ENCODE measurements at places on chromosomes 3 and 15.

DNA sequence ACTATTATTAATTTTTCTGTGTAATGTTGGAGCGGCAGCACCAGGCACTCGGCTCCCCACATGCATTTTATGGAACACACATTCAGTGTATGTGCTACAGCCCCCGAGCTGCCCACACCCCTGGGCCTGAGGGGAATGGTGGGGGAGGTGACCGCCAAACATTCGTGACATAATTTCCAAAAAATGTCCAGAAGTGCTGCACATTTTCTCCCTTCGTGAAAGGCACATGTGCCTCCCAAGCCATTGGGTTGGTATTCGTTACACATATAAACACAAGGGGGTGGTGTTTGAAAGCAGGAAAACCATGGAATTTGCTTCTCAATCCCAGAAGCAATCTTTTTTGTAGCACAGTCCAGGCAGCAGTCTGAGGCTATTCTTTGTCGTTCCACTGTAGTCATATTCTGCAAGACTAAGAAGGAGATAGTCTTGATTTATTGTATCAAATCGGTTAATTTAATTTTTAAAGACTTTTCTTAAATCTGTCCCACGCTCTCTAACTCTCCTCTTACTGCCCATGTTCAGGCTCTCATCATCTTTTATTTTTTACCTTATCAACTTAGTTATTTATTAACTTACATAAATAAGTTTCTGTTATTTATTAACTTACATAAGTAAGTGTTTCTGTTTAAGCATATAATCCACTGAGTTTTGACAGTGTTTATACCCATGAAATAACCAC, 39.2 kb upstream of the POLR2M start:
- no peak for DNase-seq

DNA sequence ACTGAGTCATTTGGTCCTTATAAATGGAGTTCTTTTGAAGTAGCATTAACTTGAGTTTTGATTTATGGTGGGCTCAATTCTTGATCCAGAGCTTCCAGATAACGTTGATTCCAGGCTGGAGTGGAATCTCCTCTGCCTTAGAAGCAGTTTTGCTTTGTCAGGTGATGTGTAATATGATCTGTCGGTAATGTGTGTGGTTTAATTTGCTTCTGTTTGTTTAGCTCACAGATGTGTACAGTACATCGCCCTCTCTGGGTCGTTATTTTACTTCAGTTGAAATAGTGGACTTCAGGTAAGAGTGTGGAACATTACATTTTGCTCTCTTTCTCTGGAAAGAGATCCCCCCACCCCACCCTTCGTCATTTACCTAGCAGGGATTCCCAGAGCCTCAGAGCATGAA, 23.1 kb downstream of the C3orf52 start:
- no peak for DNase-seq

DNA sequence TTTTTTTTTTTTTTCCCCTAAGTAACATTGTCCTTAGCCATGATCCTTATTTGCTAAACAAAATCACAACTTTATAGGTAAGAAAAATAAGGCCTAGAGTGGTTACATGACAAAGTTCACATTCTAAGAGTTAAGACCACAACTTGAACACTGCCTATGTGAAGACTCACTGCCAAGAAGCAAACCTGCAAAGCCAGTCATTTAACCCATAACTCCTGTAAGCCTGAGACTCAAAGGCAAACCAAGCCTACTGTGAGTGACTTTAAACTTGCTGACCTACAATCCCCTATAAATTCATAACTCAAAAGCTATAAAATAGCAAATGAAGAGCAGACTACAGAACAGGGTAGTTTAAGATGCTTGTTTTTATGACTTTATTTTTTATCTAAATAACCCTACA, 12.9 kb upstream of the ANKRD28 start:
- DNase-seq, result no peak

GRCh38 chr3:78645628-78646310, 1122.0 kb downstream of the ROBO1 start:
- DNase-seq, result no peak

- DNase-seq, result no peak
These were observed 82.1 kb downstream of the LINGO1 start for GRCh38 chr15:77550301-77551251.

DNA sequence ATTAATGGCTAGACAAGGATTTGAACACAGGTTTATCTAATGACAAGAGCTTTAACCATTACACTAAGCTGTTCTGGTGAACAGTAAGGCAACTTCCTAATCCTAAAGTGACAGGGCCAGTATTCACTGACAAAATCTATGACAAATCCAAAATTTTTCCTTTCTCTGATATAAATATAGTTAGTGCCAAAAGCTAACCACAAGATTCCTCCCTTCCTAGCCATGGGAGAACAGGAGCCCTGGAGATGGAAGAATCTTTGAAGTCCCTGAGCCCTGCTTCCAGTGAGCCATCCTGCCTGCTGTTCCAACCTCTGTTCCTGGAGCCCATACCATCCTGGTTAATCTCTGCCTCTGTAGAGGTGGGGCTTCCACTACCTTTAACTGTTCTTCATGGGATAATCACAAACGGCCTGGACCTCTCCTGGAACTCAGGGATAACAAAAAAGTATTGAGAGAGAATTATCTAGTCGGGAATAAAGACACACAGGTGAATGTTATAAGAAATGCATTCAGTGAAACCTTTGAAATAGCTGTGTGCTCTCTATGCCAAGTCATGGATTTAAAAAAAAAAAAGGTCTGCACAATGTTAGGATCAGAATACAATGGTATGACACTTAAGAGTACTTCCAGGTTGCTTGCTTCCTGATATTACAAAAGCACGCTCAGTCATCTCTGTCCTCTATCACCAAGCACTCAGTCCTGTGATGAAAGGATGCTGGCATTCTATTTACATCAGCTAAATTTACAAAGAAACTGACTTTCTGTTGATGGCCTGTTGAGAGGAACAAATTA, 235.8 kb downstream of the SUCLG2 start:
- DNase-seq, result no peak

DNA sequence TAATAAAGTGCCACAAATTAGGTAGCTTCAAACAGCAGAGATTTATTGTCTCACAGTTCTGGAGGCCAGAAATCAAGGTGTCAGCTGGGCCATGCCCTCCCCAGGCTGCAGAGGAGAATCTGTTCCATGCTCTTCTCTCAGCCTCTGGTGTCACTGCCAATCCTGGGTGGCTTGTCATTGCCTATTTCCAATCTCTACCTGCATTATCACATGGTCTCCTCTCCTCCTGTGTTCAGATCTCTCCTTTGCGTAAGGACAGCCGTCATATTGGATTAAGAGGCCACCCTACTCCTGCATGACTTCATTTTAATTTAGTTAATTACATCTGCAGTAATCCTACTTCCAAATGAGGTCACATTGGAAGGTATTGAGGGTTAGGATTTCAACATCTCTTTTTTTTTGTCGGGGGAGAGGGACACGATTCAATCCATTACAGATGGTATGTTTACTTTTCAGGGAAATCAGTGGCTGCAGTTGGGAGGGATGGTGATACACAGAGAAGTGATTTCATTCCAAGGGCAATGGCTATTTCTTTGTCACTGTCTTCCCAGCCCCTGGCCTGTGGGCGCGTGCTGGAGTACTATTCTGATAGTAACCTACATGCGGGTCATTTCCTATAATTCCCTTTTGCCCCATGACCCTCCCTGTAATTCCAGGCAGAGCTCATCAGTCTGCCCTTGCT, 169.4 kb downstream of the MINAR1 start:
- DNase-seq, result no peak

- no peak for DNase-seq
These were observed 100.7 kb downstream of the MEX3B start for GRCh38 chr15:81945014-81945615.

DNA sequence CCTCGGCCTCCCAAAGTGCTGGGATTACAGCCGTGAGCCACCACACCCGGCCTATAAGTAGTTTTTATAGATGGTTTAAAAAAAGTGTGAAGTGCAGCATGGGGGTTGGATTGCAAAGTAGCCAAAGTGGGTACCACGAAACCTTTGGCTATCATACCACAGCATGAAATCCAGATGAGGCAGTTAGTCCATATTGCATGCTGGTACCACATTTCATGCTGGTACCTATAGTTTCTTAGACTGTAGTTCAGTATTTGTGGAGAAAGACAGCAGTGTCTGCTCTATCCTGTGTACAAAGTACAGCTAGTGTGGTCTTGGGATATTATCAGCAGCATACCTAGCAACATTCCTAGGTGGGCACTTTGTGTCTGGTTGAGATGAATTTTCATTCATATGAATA, 11.8 kb downstream of the ZNF609 start:
- DNase-seq, result no peak

DNA sequence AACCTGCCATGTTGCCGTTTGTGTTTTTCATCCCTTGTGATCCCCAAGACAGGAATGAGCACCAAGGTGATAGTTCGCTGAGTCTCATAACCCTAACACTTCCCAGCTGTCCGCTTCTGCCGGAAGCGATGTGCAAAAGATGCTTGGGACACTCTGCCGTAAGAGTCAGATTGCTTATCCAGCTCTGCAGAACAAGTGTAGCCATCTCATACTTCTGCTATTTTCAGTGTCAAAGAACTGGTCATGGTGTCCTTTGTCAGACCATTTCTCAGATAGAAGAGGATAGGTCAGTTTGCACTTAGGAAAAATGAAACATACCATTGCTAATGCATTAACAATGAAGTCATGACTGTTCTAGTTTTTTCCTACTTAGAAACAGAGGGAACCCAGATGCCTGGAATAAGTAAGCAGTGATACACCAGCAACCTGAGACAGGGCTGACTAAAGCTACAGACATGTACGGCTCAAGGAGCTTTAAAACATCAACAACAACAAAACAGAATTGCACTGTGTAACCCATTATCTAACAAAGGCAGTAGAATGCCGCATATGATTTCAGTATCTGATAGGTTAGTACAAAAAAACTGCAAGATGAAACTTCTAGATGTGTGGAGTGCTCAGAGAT, 134.0 kb upstream of the IL12A start:
- no peak for DNase-seq

GRCh38 chr3:123046262-123047061, 18.9 kb upstream of the SEMA5B start:
- DNase-seq, result no peak

DNA sequence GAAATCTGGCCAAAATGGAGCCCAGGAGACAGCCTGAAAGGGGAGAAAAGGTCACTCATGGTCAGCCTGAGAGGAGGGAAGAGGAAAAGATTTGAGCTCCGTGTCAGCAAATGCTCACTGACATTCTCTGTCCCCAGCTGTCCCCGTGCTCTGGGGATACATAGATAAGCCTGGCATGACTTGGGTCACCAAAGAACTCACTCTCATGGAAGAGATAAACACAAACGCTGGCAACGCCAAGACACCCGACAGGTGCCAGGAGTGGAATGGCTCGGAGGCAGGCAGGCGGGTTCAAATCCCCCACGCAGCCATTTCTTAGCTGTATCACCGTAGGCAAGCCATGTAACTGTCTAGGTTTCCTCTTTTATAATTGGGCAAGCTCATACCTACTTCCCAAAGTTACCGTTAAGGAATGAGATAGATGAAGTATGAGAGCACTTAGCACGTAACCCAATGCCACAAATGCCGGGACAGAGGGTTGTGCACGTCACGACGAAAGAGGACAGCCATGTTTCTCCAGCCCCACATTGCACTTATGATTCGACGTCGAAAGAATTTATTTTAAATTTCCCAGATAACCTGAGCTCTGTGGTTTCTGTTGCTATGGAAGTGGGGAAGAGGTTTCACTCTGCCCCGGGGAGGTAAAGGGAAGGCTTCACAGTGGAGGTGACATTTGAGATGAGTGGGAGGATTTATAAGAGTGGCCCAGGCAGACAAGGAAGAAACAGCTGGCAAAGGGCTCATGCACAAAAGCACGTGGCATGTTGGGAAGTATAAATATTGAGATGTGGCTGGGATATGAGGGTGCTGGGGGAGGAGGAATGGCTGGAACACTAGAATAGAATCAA, 41.4 kb upstream of the TSEN2 start:
- DNase-seq, result no peak

GRCh38 chr3:188904670-188905069, 267.1 kb upstream of the TPRG1 start:
- no peak for DNase-seq

DNA sequence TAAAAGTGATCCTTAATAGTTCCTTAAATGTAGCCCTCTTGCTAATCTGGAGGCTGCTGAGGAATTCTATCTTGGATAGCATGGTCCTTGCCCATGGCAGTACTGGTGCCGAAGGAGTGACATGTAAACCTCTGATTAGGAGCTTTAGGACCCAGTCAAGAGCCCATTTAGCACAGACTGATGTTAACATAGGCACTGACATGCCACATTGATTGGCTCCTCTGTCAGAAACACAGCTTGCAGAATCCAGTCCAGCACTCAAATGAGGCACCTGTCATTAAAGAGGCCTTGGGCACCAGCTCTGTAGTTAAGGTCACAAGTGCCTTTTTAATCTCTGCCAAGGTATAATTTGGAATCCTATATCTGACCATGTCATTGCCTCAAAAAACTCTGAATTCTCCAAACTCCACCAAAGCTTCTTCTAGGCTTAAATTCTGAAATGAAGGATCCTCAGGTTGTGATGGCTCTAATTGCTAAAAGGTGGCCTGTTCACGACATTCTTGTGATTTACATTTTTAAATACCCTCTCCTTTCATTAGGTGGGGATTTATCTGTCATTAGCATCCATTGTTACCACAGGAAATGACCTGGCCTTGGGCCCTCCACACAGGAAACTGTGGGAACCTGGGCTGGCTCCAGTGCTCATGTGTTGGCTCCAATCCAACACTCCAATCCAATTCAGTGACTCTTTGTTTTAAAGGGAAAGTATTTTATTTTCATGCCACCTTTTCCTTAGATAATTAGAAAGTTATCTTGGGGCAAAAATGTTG, 57.3 kb upstream of the RNF7 start:
- no peak for DNase-seq

- DNase-seq, result no peak
These were observed 13.1 kb downstream of the PARL start for GRCh38 chr3:183871541-183871940.

DNA sequence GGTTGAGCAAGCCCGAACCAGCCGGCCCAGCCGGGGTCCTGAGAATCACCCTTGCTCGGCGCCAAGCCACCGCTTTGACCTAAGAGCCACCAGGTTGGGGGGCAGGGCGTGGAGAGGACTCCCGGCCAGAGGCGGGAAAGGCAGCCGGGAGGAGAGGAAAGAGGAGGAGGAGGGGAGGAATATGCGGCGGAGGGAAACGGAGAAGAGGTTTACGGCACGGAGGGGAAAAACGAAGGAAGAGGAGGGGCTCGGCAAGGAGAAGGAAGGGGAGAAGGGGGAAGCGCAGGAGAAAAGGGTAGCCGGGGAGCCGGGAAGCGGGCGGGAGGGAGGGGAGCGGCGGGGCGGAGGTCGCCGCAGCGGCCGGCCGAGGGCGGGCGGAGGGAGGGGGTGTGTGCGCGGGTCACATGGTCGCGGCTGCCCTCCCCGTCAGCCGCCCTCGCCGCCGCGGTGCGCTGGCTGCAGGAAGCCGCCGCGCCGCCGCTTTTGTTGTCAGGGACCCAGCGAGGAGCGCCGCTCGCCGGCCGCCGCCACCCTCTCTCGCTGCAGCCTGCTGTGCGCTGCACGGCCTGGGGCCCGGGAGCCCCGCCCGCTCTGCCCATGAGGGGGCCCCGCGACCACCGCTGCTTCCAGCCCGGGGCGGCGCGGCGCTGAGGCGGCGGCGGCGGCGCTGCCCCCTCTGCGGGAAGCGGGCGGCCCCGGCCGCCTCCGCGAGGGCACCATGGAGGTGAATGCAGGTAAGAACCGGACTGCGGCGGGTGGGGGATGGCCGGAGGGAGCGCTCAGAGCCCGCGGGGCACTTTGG, at the start of gene NR1D2:
NR1D2 (plus strand) TSS at position 426 of the 802 bp plus-strand sequence; CDS start at position 719, 293 bp downstream.
- peak; percentile 82 for DNase-seq

Measured in activated CD8-positive, alpha-beta memory T cell treated with anti-CD3 and anti-CD28 coated beads, Interleukin-2, amount 50 U/mL, for 4 hours (primary cell).